Mucosa of gallbladder (tissue), 1 donor: ENCODE measurements at places on chromosomes 1 and 21.

GRCh38 chr1:239537795-239538194, 151.4 kb downstream of the CHRM3 start:
- DNase-seq, result no peak

- DNase-seq, result peak; percentile 63
Observed at GRCh38 chr1:206734499-206735142, 36.0 kb upstream of the IL19 start.

DNA sequence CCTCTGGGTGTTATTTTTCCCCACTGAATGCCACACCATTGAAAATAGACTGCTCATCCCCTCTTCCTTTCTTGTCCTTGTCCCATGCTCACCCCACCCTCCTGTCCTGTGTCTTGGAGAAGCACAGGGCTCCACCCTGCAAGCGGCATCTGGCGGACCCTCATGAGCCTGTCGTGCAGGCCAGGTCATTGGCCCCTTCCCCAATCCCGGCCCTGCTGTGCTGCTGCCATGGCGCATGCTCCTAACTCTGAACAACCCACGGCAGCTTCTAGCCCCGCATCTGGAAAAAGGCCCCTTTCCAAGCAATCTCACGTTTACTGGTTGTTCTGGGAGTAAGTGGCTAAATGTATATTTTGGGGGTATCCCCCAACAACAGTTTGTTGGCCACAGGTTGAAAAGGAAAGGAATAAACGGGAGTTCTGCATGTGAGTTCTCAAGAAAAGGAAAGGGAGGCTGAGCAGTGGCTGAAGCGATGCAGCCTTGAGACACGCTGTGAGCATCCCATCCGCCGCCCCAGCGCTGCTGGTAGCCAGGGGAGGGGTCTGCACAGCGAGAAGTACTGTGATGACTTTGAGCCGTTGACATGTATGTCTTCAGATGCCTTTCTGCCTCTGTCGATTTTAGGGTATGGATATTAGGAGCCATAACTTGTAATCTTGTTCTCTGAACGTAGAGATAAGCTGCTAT, 16.3 kb downstream of the AGMAT start:
- DNase-seq, result no peak

DNA sequence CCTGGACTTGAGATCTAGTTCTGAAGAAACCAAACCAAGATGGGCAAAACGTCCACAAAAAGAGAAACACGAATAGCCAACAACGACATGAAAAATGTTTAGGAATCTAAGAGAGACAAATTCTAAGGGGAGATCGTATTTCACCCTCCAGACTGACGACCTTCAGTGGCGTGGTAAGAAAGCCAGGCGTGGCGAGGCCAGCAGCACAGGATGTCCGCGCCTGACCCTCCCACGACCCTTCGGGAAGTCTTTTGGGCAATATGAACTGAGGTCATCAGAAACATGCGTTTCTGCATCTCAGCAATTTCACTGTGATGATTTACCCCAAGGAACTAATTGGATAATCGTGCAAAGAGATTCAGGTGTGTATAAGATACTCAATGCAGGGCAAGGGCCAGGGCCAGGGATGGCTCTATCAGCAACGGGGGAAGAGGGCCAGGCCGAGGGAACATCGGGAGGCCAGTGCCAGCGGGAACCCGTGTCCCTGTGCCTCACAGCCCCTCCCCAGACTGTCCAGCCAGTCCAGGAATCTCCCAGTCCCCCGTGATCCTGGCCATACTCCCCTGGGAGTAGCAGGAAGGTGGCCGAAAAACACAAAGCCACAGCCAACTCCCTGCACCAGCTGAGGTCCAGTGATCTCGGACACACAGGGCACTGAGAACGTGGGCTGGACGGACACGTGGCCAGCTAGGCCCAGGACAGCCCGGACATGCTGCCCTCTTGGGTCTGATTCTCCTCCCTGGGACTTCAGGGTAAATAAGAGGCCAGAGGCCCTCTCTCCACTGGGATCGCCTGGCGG, 53.6 kb upstream of the ADARB1 start:
- no peak for DNase-seq

GRCh38 chr21:34609244-34609932, 5.5 kb downstream of the RCAN1 start:
- DNase-seq, result no peak

DNA sequence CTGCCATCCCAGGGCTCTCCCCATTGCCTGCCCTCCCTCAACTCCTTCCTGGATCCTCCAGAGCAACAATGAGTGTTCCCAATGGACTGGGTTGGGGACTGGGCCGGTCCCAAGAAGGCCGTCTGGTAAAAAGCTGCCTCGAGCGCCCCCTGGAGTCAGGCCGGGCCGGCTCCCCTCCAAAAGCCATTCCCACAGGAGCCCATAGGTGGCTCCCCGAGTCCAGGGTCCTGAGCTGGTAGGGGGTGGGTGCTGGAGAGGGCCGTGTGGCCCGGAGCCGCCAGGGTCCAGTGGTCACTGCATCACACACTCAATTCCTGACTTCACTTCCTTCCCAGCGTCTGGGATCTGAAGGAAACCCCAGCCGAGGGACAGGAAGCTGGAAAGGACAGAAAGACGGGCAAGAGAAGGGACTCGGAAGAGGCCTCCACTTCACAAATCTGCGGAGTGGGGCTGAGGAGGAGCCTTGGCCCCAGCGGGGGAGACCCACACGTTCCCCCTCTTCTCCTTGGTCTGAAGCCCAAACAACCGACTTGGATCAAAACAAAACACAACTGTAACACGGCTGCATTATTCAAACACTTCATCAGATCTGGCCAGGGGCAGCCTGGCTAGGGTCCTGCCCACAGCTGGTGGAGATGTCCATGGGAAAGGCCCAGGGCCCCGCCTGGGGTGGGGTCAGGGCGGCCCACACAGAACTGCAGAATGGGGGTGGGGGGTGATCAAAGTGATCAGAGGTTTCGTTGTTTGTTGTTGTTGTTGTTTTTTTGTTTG, 10.9 kb upstream of the ALDH4A1 start:
- DNase-seq, result peak; percentile 82

- DNase-seq, result no peak
Observed at GRCh38 chr1:239778208-239778813, 313.4 kb upstream of the FMN2 start.

DNA sequence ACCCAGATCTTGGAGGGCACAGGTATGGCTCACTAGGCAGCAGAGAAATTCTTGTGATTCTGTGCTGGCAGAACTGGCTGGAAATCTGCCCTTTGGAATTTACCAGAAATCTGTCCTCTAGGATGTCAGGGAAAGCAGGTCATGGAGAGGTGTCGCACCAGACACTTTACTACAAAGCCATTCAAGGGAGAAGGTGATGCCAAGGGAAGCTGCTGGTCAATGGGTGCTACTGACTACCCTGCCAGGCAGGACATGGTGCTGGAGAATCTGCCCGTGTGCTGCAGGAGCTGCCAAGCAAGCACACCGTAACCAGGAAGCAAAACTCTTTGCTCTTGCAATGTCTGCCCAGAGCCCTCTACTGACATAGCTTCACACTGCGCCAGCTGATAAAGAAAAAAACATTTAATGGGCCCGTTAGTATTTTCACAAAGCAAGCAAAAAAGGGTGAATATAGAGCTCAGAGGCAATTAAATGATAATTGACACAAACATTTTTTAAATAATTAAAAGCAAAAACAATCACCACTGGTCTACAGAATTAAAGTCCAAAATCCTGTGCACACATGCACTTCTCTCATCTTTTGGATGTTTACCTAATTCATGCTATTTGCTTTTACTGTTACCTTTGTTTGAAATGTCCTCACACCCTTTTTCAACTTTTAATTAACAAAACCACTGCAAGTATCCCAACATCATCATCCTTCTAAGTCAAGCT, 7.2 kb upstream of the FBXO28 start:
- DNase-seq, result peak; percentile 23

DNA sequence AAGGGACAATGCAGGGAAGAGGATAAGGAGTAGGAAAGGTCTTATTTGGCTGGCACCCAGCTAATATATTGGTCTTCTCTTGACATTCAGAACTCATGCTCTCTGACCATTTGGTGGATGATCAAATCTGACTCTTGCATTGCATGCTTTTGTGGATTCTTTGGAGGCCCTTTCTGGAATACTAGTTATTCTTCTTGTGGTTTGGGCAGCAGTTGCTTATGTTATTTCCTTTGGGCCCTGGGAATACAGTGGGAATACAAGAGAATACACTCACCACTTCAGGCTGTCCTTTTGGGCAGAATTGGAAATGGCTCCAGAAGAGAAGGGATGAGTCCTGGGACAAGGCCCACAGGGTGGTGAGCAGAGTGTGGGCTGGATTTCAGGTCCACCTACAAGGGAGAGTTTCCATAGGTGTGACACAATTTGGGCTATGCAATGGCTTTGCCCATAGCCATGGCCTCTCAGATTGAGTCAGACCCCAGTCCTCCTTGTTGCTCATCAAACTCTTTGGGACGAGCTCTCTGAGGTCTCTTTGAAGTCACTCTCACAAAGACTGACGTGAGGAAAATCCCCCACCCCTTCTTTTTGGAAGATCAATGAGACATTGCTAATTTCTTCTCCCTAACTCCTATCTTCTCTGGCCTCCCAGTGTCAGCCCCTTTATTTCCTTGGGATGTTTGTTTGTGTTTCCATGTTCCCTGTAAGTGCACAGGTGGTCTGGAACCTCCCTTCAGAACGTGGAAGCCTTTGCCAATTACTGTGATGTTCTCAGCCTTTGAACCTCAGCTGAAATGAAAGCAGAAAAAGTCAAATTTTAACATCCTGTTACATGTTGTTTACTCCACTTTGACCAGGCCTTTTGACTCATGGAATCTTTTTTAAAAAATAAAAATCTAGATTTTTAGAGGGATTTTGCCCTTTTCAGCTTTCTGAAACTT, 19.4 kb downstream of the HSD11B1 start:
- no peak for DNase-seq

DNA sequence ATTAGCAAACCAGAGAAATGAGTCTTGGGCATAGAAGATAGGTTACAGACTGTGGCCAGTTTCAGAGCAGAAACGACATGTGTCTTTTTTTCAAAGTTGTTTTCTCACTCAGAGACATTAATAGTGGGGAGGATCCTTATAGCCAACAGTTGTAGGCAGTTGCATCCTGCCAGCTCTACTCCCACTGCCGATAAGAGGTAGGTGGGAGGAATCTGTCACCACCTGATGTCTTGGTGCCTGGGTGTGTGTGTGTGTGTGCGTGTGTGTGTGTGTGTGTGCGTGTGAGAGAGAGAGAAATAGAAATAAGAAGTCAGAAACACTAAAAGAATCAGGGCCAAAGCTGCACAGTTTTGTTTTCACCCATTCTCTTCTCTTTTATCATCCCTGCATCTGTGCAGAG, 219.5 kb downstream of the ZP4 start:
- no peak for DNase-seq

GRCh38 chr1:3717715-3718601, 34.3 kb upstream of the CCDC27 start:
- no peak for DNase-seq

GRCh38 chr1:160777486-160778089, 18.4 kb upstream of the LY9 start:
- DNase-seq, result peak; percentile 49

GRCh38 chr1:200372885-200373181, 37.0 kb downstream of the ZNF281 start:
- DNase-seq, result no peak

- no peak for DNase-seq
Observed at GRCh38 chr1:160993544-160994193, 27.3 kb downstream of the F11R start.

- peak; percentile 31 for DNase-seq
Observed at GRCh38 chr1:90133133-90133532, 138.2 kb downstream of the ZNF326 start.

- DNase-seq, result no peak
Observed at GRCh38 chr1:24955161-24955560, 25.1 kb upstream of the RUNX3 start.

DNA sequence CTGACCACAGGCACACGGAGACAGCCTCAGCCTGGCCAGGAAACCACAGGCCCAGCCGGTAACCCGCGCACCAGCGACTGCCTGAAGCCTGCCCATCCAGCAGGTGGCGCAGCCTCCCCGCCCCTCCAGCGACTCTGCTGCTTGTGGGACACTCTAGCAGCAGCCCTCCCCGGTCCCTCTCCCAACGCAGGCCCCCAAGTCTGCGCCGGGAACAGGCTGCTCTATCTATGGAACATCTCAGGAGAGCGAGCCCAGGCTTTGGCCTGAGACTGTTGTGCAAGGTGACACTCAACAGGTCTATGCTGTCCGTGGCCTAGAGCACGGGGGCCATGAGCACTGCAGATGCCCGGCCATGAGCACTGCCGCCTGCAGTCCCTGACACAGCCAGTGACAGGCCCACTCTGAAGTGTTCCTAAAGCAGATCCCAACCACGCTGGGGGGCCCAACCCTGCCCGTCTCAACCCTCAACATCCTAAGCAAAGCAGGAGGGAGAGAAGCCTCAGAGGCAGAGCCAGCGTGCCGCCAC, 28.4 kb downstream of the WDR4 start:
- DNase-seq, result no peak

GRCh38 chr1:32801096-32801715, 16.0 kb downstream of the YARS1 start:
- DNase-seq, result no peak

DNA sequence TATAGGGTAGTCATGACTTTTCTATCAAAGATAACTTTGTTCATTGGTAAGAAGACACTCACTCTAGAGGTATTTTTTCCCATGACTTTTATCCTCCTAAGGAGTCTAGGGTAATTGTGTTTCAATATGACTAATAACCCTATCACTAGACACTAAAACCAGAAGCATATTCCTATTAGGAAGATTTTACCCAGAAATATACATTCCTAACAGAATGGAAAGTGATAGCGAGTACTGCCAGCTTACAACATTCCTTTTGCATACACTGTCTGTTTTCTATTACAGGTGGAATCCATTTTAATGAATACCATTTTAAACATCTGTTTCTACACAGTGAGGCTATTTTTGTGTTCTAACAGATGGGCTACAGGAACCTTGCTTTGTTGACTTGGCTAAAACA, 31.4 kb upstream of the C1orf185 start:
- no peak for DNase-seq

- DNase-seq, result no peak
Observed at GRCh38 chr1:94199398-94199797, 38.0 kb downstream of the ARHGAP29 start.

GRCh38 chr1:66570196-66570595, 36.2 kb downstream of the SGIP1 start:
- no peak for DNase-seq

DNA sequence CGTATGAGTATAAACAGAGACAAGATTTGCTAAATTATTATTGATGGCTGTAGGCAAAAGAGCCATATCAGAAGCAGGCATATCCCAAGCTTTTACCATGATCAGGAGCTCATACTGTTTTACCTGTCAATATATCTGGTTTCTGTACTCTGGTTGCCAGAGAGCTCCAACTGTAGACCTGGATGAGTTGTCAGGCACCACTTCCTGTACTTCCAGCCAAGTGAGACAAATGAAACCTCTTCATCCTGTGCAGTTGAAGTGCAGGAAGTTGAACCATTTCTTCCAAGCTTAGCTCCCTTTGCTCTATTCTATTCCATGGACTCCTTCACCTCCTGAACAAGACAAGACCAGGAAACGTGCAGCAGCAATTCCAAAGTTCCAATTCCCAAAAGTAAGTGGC, 115.6 kb downstream of the ZNF281 start:
- no peak for DNase-seq

- no peak for DNase-seq
Observed at GRCh38 chr1:232468249-232468648, 161.7 kb downstream of the SIPA1L2 start.
